ENCODE measurements at places on chromosomes 5 and 9.

DNA sequence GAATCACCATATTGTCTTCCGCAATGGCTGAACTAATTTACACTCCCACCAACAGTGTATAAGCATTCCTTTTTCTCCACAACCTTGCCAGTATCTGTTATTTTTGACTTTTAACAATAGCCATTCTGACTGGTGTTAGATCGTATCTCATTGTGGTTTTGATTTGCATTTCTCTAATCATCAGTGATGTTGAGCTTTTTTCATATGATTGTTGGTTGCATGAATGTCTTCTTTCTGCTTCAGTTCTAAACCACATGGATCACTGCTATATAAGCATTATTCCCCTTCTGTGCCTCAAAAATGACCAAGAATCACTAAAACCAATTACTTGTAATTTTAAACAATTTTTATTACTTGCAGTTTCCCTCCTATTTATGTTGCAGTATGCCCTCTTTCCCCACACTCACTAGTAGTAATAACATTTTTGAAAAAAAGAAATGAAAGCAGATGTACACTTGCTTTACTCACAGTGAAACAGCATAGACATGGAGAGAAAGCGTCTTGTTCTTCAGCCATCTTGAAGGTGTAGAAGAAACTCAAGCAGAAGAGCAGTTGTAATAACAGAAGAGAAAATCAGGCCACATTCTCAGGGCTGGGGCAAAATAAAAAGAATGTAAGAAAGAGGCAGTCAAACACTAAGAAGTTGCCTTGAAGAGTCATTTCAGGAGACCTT, 4.5 kb upstream of the TMEM252 start:
- DNase-seq = no peak

DNA sequence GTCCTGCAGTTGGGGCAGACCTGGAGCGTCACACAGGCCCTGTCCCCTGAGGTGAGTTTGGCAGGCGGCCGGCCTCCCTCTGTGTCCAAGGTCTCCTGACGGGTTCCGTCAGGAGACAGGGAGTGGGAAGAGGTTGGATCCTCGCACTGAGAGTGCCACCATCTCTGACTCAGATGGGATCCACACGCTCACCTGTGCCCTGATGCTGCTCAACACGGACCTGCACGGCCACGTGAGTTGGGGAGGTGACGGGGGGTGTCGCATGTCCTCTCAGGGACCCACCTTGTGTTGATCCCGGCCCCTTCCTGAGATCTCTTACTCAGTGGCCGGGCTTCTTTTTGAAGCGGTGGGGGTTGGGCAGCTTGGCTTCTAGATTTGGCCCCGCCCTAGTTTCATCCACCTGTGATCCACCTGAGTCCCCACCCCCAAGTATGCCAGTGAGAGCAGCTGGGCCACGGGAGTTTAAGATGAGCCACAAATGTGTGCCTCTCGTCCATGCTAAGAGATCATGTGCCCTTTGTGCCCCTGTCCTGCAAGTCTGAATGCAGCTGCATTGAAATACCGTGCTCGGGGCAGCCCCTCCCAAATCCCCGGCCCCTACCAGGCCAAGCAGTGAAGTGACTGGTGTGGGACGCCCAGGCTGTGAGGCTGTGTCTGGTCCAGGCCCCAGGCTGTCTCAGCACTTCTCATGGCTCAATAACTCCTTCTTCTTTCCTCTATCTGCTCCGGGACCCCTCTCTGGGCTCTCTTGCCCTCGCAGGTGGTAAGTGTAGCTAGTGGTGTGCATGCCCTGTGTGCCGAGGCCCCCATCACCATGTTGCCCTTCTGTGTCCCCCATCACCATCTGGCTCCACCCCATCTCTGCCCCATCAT, 27.2 kb downstream of the PSD2 start:
- no peak for DNase-seq

DNA sequence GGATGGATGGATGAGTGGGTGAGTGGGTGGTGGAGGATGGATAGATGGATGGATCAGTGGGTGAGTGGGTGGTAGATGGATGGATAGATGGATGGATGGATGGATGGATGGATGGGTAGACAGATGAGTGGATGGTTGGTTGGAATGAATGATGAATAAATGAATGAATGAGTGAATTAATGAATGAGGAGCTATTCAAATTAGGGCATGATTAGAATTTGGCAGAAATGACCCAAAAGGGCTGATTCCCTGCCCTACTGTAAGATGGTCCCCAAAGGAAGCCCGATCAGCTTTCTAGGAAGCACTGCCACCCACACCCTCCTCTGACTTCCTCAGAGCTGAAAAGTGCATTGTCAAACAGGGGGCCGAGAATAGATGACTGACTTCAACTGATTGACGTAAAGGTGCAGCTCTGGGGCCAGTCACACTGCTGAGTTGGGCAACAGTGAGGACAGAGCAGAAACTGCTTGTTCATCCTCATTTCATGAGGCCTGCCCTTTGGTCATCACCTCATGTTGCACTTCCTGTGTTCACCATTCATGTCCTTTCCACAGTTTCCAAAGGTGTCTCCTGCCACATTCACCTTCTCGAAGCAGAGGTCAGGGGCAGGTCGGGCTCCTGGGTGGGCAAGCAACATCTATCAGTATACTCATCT, 34.3 kb downstream of the NIPAL4 start:
- DNase-seq = no peak

- DNase-seq = no peak
Measured at GRCh38 chr9:76441551-76442322, 17.2 kb upstream of the GCNT1 start.

DNA sequence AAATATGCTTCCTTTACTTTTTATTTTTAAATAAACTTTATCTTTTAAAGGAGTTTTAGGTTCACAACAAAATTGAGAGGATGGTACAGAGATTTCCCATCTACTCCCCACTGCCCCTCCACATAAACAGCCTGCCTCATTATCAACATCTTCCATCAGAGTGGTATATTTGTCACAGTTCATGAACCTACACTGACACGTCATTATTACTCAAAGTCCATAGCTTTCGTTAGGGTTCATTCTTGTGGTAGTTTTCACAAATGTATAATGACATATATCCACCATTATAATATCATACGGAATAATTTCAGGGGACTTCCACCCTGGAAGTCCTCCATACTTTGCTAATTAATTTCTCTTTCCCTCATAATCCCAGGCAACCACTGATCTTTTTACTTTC, 204.9 kb downstream of the SMARCA2 start:
- no peak for DNase-seq

- DNase-seq = no peak
Measured at GRCh38 chr5:74630453-74631066, 10.0 kb downstream of the ENC1 start.

DNA sequence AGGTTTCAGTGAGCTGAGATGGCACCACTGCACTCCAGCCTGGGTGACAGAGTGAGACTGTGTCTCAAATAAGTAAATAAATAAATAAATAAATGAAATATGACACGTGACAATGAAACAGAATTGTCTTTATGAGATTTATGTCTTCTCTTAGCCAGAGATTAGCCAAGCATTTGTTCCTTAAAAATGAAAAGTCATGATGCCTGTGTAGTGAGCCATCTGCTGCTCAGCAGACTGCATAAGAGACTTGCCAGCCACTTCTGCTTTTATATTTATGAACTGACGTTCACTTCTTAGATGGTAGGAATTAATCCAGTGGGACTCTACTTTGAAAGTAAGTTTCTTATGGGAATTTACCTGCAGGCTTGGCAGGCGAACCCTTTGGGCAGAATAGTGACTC, 227.4 kb downstream of the NR3C1 start:
- DNase-seq = no peak

DNA sequence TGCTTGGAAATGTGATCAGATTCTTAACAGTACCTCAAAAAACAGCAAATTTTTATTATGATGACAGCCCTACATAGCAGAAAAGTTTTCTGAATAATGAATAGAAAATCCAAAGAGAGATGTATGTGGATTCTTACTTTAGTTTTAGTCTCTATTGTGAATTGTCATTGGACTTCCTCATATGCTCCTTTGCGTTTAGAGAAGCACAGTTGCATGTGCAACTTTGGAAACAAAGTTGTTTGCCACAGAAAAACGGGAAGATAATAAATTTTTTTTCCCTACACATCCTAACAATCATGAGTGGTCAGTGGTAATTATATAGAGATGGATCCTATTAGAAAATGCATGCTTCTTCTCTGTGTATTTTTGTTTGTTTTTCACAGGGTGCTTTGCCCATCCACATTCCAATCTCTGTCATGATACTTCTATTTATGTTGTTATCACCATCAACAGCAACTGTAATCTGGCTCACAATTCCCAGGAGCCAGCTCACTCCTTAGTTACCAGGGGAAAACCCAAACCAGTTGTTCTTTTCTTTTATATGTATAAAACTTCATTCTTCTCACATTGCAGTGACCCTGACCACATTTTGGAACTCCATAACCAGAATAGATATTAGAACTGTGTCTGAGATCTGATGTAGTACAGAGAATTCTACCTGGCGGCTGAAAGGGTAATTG, 118.7 kb downstream of the NDUFS4 start:
- no peak for DNase-seq

- no peak for DNase-seq
Measured at GRCh38 chr9:28620011-28620410, 1046.7 kb upstream of the C9orf72 start.

DNA sequence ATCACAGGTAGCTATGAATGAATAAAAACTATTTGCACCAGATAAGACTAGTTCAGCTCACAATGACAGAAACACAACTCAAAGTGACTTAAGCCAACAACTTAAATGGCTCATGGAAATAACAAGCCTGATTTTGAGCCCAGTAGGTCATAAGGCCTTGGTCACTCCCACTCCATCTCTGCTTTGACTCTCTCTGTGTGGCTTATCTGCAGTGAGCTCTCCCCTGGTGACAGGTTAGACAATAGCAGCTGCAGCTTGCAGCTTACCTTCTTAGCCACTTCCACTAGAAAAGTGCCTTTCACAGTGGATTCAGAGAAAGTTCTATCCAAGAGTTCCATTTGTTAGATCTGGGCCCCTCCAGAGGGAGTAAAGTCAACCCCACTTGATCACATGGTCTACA, 315.7 kb downstream of the RAB3C start:
- DNase-seq = no peak

GRCh38 chr9:123716339-123716945, 213.5 kb downstream of the DENND1A start:
- DNase-seq = no peak

GRCh38 chr5:53490747-53491146, 10.3 kb downstream of the FST start:
- DNase-seq = no peak

GRCh38 chr5:67813877-67814539, 401.5 kb upstream of the PIK3R1 start:
- DNase-seq = no peak

GRCh38 chr9:13279284-13280141, at the start of gene MPDZ:
MPDZ (minus strand) TSS chr9:13279692; CDS start chr9:13250315, 29,377 bp downstream.
- DNase-seq = peak; percentile 95

DNA sequence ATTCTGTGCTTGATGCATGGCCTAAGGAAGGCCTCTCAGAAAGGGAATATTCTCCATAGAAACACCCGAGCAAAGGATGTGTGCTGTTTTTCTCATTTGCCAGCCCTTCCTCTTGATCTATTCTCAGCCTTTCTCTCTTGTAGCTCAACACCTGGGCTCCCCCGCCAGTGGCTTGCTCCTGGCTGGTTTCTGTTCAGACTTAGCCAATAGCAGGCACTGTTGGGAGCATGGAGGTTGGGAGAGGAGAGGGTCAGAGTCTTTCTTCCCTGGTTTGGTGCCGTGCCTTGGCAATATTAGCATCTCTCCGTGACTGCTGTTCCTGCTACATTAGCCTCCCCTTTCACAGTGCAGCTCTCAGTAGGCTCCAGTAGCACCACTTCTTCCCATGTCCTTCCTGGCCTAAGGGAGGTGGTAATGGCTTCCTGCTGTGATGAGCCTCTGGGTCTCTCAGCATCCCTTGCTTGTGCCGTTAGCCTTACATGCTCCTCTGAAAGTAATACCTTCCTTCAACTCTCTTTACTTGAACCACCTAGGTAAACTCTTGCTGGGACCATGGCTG, 269.7 kb upstream of the GAS1 start:
- no peak for DNase-seq

- DNase-seq = no peak
Measured at GRCh38 chr9:115170358-115171073, 52.6 kb upstream of the TNC start.

DNA sequence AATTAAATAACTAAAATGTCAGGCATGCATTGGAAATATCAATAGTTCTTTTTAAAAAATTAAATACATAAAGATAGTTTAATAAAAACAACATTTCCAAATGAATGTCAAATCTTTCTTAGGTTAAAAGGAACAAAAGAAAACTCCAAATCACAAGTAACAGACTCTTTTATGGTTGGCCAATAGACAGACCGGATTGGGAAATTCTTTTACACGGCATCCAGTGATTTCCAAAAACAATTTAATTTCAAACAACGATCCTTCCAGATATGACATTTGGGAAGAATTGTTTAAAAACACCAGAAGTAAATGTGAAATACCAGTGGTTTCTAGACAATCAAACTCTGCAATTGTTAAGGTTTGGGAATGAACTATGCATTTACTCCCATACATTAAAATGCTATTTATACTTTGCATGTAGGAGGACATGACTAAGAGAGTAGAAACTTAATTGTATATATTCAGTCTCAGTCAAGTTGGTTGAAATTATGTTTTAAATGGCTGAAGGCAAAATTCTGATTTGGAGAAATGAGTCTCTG, 32.8 kb downstream of the ZNF474 start:
- no peak for DNase-seq

DNA sequence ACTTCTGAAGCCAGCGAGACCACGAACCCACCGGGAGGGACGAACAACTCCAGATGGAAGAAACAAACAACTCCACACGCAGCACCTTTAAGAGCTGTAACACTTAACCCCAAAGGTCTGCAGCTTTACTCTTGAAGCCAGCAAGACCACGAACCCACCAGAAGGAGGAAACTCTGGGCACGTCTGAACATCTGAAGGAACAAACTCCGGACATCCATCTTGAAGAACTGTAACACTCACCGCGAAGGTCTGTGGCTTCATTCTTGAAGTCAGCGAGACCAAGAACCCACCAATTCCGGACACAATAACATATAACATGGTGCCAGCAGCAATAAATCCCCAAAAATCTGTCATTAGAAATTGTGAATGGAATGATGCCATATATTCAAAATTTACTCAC, 180.9 kb downstream of the TLE1 start:
- no peak for DNase-seq

DNA sequence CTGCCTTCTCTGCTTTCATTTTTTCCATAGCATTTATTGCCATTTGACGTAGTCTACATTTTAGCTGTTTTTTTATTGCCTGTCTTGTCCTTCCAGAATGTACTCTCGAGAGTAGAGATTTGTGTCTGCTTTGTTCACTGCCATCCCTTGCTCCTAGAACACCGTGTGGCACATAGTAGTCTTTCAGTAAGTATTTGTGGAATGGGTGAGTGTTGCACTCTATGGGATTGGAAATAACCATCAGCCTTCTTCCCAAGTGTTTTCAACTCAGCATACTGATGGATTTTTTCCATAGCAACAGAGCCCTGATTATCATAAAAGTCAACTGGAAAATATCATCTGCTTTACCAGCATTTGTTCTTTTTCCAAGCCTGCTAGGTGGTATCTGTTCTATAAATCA, 462.6 kb downstream of the ENC1 start:
- DNase-seq = no peak
